DMS79 treated with DMSO at 0.1 percent for 48 hours (cell line): ENCODE measurements at places on chromosomes 12 and 14.
A peak's percentile ranks its signal among the peaks of the same experiment; 100 is the strongest.

DNA sequence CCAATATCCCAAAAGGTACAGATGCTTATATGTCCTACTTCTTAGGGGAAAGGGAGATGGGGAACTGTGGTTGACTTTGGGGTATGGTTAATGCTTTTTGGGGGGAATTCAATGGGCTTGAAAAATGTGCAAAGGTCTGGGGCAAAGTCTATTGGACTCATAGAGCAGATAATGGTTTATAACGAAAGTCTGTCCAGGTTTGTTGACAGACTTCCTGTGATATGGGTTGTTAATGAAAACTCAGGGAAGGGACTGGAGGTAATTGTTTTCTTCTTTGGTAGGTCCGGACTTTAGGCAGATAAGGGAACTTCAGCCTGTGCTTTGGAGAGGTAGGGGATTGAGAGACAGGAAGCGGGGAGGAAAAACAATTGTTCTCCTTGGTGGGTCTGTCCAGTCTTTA is 46.2 kb upstream of the LTA4H start:
- no peak for DNase-seq

- no peak for DNase-seq
These were observed 479 bp downstream of the SEL1L start for GRCh38 chr14:81533212-81533535.

- DNase-seq: no peak
These were observed 541.6 kb downstream of the TMEM121 start for GRCh38 chr14:106067935-106068334.

DNA sequence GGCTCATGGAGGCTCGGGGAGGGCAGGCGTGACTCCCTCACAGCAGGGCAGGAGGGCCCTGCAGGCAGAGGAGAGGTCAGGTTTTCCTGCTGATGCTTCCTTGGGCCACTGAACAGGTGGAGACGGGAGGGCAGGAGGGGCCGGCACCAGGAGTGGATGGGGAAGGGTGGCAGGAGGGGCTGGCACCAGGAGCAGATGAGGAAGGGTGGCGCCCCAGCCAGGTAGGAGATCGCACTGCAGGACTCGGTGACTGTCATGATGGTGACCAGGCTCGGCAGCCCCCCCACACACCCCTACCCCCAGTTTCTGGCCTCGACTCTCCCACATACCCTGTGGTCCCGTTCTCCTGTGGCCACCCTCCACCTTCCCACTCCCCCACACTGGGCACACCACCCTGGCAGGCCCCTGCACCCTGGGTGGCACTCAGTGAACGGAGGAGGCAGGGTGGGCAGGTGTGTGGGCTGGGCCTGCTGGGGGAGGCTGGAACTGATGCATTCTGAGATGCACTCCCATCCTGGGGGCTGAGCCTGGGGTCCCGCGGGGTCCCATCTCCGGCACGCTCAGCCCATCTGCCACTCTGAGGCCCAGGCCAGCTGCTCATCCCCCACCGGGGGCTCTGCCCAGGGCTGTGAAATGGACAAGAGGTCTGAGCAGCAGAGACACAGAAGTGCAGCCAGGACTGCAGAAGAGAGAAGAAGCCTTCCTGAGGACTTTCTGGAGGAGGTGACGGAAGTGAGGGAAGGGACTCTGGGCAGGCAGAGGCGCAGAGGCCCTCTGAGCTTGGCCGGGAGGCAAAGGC is 2.8 kb downstream of the NUDT14 start:
- DNase-seq: no peak

DNA sequence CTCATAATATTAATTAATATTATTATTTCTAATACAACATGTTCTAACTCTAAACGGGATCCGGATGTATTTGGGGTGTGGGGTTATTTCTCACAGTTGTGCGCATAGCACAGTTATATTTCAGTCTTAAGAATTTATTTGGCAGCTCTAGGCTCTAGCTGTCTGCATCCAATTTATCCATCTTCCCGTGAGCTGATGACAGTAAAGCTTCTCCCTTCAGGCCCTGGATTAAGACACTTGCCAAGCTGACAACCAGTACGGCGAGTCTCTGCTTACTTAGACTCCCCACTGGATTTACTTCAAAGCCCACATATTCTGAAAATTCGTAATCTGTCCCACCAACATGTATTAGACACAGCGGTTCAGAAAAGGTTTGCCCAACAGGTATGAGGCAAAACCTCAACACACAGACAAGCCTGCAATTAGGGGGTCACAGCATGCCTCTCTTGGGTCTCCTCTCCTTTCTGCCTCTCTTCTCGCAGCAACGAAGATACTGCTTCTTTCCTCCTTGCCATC is 232.9 kb upstream of the TMTC1 start:
- DNase-seq: no peak

- DNase-seq: no peak
These were observed 14.7 kb downstream of the RITA1 start for GRCh38 chr12:113200021-113200797.

GRCh38 chr12:57729321-57729844 is 9.2 kb downstream of the AGAP2 start:
- no peak for DNase-seq

- no peak for DNase-seq
These were observed 14.6 kb downstream of the SFSWAP start for GRCh38 chr12:131725503-131725902.

- DNase-seq: no peak
These were observed 457.1 kb downstream of the TMEM132D start for GRCh38 chr12:129446696-129447095.

DNA sequence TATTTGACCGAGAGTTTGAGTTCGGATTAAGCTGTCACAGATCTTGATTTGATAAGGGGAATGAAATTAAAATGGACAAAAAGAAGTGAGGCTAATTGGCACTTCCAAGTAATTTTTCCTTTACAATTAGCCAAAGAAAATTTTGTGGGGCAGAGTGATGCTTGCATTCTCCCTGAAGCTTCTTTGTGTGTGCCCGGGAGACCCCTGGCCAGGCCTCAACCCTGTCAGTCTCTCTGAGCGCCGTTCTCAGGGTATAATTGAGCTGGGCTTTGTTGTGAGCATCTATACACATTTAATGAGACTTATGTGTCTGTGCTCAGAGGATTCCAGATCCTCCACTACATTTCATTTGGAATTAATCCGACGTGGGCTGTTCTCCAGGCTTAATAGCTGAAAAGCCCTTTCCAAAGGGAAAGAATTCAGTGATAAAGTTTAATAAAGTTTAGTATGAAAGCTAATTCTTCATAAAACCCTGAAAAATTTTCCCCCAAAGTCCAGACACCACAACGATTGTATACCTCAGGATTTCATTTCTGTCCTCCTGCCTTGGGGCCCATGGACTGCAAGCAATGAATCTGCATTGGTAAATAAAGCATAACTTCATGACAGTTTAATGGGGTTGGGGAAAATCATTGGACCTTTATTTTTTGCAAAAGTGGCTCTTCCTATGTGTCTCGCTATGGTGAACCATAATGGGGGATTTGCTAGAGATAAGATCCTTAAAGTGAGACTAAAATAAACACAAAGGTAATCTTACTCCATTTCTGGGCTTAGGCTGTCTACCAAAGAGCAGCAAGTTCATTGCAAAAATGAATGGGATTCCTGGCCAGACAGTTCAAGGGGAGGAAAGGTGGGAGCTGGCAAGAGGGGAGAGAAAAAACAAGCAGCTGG is 292.6 kb downstream of the C12orf75 start:
- no peak for DNase-seq

- DNase-seq: no peak
These were observed 77.4 kb downstream of the TMTC1 start for GRCh38 chr12:29706311-29706710.

DNA sequence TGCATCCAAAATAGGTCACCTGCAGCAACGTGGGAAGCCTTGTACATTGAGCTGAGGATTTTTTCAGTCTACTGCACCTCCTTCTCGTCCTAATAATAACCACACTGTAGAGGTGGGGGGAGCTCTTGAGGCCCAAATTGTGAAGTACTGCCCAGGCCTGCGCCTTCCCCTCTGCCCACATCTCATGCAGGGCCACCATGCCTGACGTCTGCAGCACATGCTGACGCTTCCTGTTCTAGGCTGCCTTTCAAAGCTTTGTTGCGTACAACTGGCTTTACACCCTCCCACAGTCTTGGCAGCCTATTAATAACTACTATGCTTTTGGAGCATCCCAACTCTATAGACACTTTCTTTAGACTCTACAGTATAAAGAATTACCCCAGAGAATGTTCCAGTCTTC is 26.5 kb upstream of the TTC7B start:
- no peak for DNase-seq

DNA sequence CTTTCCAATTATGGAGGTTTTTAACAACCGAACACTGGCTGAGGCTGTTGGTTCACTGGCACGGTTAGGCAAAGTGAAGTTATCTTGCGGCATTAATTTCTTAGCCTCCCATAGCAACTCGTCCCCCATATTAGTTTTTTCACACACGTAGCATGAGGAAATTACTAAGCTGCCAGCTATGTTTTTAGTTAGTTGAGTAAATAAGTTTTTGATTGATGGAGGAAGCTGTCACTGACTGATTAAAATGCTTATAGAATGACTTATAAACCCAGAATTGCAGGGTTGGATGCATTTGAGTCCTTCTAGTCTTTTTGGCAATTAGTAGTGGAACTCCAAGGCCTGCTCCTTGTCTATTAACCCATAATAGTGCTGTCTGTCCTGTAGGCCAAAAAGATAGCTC is 97.1 kb downstream of the ALG10 start:
- DNase-seq: no peak

DNA sequence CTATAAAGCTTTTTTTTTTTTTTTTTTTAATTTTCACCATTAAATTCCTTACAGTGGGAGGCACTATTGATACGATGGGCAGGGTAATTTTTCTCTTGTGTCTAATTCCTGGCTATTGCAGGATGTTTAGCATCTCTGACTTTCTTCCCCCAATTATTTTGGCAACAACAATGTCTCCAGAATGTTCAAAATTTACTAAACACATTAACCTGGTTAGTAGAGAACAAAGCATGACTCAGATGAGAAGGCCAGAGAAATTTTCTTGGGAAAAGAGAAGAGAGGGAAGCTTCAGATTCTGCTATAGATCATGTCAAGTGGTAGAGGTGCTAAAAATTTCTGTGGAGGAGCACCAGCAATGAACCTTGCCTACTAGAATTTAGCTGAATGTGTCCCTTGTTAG is 171.5 kb upstream of the PRICKLE1 start:
- DNase-seq: no peak

DNA sequence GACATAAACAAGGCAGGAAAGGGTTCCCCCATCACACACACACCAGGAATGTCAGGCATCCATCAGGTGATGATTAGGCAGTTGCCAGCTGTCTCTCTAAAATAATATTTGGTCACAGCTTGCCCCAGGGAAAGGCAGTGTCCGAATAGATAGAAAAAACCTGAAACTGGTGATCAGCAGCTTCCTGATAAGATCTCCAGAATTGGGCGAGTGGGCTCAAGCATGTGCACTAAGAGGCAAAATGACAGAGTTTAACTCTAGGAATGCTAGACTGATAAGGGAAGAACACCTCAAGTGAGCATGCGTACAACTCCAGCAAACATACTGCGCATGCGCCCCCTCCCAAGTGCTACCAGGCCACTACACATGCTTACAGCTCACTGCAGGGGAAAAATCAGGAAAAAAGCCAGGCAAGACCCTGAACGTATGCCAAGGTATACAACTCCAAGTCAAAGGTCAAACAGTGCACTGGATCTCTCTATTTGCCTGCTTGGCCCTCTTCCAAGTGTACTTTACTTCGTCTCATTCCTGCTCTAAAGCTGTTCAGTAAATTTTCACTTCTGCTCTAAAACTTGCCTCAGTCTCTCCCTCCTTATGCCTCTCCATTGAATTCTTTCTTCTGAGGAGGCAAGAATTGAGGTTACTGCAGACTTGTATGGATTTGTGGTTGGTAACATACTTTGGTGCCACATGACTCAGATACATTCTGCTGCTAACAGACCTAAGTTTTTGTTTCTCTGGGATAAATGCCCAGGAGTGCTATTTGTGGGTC is 73.5 kb upstream of the VASH1 start:
- peak; percentile 11 for DNase-seq

DNA sequence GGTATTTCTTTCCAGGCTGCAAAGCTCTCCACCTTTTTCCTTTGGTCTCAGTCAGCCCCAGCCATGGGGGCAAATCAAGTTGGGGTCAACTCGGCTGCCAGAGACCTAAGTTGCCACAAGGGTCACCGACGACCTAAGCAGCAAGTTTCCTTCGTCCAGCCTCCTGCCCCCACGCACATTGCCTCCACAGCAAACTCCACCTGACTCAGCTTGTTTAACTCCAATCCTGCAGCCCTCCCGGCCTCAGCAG is 767 bp upstream of the KCNMB4 start:
- DNase-seq: no peak

GRCh38 chr12:32587581-32588495 is 91.3 kb upstream of the DNM1L start:
- no peak for DNase-seq

DNA sequence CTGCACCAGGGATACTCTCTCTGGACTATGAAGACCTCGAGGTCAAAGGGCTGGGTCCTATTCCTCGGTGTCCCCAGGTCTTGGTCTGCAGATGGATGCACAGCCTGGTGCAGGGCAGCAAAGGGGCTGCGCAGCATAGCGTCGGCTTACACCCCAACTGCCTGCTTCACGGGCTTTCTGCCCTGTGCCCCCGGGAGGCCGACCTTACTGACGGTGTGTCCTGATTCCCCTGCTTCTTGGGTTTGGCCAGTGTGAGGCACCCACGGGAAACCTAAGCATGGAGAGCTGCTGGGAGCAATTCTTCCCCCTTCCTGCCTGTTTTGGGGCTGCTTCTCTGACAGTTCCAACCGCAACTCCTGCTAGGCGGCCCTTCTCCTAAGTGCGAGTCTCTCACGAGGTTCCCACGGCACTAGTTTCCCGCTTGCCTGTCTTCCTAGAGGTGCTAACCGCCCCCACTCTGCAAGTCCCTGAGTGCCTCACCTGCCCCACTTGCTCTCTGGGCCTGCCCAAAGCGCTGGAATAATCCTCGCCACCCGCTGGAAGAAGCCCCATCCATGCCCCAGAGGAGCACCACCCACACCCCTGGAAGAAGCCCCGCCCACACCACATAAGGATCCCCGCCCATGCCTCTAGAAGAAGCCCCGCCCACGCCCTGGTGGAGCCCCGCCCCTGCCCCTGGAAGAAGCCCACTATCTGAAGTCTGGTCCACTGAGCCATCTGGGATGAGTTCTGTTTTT is 54.0 kb downstream of the PRIMA1 start:
- DNase-seq: no peak

- DNase-seq: no peak
These were observed 167.8 kb downstream of the TTC7B start for GRCh38 chr14:90648421-90648820.
